ENCODE measurements at places on chromosomes 5 and 9. TPM values are rescaled to one million over a fixed set of nuclear protein-coding genes. Genes with fewer than 3 reads are reported as not detected.

Gene GIN1
- polyA plus RNA-seq: 10.3 TPM

Gene PCDHA2
- polyA plus RNA-seq: not detected

Gene LCN15
- not detected for polyA plus RNA-seq

Gene FAM78A
- 10.5 TPM for polyA plus RNA-seq

Gene ENTPD2
- not detected for polyA plus RNA-seq

Gene SV2C
- polyA plus RNA-seq: not detected

Gene ADAMTS19
- polyA plus RNA-seq: not detected

Gene CTSV
- not detected for polyA plus RNA-seq

Gene PDGFRB
- 0.37 TPM for polyA plus RNA-seq

Gene ARHGEF28
- polyA plus RNA-seq: not detected

Gene IFNB1
- not detected for polyA plus RNA-seq

Gene SLC6A7
- polyA plus RNA-seq: not detected

Gene MACROH2A1
- 133 TPM for polyA plus RNA-seq

Gene PPP1R26
- polyA plus RNA-seq: 0.05 TPM

Gene HMCN2
- not detected for polyA plus RNA-seq

Gene TOPORS
- 24.4 TPM for polyA plus RNA-seq

Gene BARX1
- polyA plus RNA-seq: not detected

Gene SOHLH1
- not detected for polyA plus RNA-seq

Gene FGF1
- polyA plus RNA-seq: not detected

Gene ZNF354B
- 5.8 TPM for polyA plus RNA-seq

Gene TRPM3
- polyA plus RNA-seq: not detected

Gene CFAP157
- polyA plus RNA-seq: 0.11 TPM

Gene NEURL1B
- polyA plus RNA-seq: 0.11 TPM

Gene FOXD1
- not detected for polyA plus RNA-seq

Gene STPG3
- polyA plus RNA-seq: not detected

Gene UBE2QL1
- polyA plus RNA-seq: not detected

Gene CARD9
- 0.18 TPM for polyA plus RNA-seq

Gene ORM2
- not detected for polyA plus RNA-seq

Gene TMED9
- 103 TPM for polyA plus RNA-seq

Gene GADD45G
- polyA plus RNA-seq: not detected

Gene EGFL7
- polyA plus RNA-seq: not detected

Gene HRCT1
- not detected for polyA plus RNA-seq

All from naive thymus-derived CD4-positive, alpha-beta T cell (primary cell).